ENCODE measurements at places on chromosomes 5 and 9. TPM values are rescaled to one million over a fixed set of nuclear protein-coding genes. Genes with fewer than 3 reads are reported as not detected.

DNA sequence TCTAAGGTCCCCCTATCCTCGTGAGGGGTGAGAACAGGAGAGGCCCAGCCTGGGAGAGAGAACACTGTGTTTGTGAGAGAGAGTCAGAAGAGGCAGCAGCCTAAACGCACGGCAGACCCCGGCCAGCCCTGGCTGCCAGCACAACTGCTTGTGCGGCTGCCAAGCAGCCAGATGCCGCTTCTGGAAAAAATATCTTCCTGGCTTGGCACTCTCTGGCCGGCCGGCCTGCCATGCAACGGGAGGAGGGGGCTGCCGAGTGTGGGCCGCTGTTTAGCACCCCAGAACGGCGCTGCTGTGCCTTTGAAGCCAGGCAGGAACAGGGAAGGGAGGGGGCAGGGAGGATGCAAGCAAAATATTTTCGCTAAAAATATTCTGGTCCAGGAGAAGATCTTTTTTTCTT lies 105.0 kb downstream of the FGF18 start:
- DNase-seq: no peak
- no peak overlapping the region for H3K4me3 ChIP-seq
- no peak overlapping the region for H3K27ac ChIP-seq

GRCh38 chr5:59193616-59194319 lies 610.9 kb downstream of the RAB3C start:
- H3K36me3 ChIP-seq: no peaks in the 10 kb centered on the region
- DNase-seq: no peak
- H3K27ac ChIP-seq: no peak overlapping the region
- peaks cover 9% of the 10 kb centered on the region for H3K27me3 ChIP-seq

- no peak overlapping the region for H3K4me3 ChIP-seq
- no peak overlapping the region for H3K27ac ChIP-seq
- no peaks in the 10 kb centered on the region for H3K27me3 ChIP-seq
- H3K36me3 ChIP-seq: no peaks in the 10 kb centered on the region
- no peaks in the 10 kb centered on the region for H3K4me1 ChIP-seq
Measured at GRCh38 chr5:91255396-91256141, 127.5 kb downstream of the ARRDC3 start.

The IL33 gene
- total RNA-seq: not detected

DNA sequence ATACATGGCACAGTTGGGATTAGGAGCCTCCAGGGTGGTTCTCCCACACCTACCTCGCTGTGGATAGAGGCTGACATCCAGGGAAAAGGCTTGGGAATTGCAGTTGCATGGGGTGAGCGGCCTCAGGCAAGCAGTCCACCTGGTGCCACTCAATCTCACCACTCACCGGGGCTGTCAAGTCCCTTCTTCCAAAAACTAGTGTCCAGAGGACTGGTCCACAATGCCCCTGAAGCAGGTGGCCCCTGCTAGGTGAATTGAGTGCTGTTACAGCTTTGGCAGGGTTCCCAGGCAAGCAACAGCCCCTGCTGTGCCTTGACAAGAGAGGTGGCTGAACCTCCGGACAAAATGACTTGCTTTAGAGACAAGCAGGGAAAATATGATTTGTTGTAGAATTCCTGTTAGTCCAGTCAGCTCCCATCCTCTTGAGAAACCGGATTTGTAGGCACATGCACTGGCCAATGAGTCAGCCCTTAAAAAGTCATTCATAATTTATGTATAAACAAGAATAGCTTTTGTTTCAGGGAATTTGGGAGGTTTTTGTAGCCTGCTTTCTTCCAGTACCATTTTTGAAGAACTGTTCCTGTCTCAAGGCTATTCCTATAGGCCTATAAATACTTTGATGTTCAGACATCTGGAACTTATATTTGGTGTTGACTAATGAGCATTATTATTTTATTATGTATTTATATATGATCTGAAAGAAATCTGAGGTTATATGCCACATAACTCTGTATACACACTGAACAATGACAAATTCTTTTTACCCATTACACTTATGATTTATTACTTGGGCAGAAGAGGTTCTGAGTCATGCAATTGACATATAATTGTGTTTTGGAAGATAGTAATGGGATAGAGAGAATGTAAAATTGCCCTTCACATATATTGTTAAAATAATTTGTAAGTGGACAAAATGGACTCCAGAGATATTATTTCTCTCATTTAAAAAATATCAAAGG lies 411.1 kb downstream of the ACTL7B start:
- no peak for DNase-seq
- H3K4me1 ChIP-seq: no peaks in the 10 kb centered on the region
- no peaks in the 10 kb centered on the region for H3K27me3 ChIP-seq
- H3K36me3 ChIP-seq: no peaks in the 10 kb centered on the region
- no peak overlapping the region for H3K27ac ChIP-seq

The CBY3 gene
- total RNA-seq: 0.67 TPM

DNA sequence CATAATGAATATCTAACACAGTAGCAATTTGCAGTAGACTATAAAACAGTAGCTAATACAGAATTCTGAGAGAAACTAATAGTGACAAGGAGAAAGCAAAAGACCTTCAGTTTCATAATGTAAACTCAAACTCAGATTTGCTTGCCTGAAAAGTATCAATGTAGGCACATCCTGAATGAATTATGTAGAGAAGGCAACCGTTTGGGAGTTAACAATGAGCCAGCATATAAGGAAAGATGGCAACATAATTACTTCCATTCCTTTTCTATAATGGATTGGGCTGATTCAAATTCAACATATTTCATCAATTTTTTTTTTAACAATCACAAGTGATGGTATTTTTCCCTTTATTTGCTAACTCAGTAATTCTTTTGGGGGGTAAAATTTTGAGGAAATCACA lies 261.6 kb downstream of the SEMA5A start:
- H3K27me3 ChIP-seq: no peaks in the 10 kb centered on the region
- DNase-seq: no peak
- no peaks in the 10 kb centered on the region for H3K4me1 ChIP-seq
- no peak overlapping the region for H3K27ac ChIP-seq
- no peaks in the 10 kb centered on the region for H3K36me3 ChIP-seq

The IFNA2 gene
- total RNA-seq: not detected

The ZFP2 gene
- total RNA-seq: 0.40 TPM

The PCDHGA11 gene
- total RNA-seq: not detected

DNA sequence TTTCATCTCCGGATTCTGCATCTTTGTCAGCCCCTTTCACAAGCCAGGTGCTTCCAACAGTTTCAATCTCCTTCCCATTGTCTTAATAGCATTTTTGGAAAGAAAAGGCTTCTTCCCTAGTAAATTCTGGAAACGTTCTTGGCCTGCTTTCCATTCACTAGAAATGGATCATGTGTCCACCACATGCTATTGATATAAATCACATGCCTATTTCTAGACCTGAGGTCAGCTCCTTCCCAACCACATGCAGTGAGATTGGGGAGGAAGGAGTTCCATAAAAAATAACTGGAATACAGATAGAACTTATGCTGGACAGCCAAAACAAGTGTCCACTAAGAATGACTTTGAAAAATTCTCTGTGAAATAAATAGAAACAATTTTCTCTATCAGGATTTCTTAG lies 181.6 kb upstream of the TMEM161B start:
- H3K4me1 ChIP-seq: no peaks in the 10 kb centered on the region
- H3K27ac ChIP-seq: no peak overlapping the region
- peaks cover 8% of the 10 kb centered on the region for H3K27me3 ChIP-seq
- DNase-seq: no peak
- H3K36me3 ChIP-seq: no peaks in the 10 kb centered on the region

The SLC6A18 gene
- total RNA-seq: not detected

The FBP2 gene
- total RNA-seq: not detected

- DNase-seq: no peak
- H3K27ac ChIP-seq: no peak overlapping the region
- H3K4me1 ChIP-seq: no peaks in the 10 kb centered on the region
Measured at GRCh38 chr5:159490507-159490906, 160.2 kb upstream of the IL12B start.

- H3K36me3 ChIP-seq: no peaks in the 10 kb centered on the region
- H3K4me1 ChIP-seq: no peaks in the 10 kb centered on the region
- peaks cover 2% of the 10 kb centered on the region for H3K27me3 ChIP-seq
Measured at GRCh38 chr9:4020038-4020754, 279.7 kb downstream of the GLIS3 start.

The NR5A1 gene
- total RNA-seq: not detected

- no peaks in the 10 kb centered on the region for H3K36me3 ChIP-seq
- DNase-seq: no peak
- no peaks in the 10 kb centered on the region for H3K27me3 ChIP-seq
- no peaks in the 10 kb centered on the region for H3K4me1 ChIP-seq
Measured at GRCh38 chr9:38048316-38048969, 20.6 kb downstream of the SHB start.

The ZNF483 gene
- total RNA-seq: 2.9 TPM

- no peaks in the 10 kb centered on the region for H3K27me3 ChIP-seq
- peaks cover 75% of the 10 kb centered on the region for H3K4me1 ChIP-seq
- H3K27ac ChIP-seq: no peak overlapping the region
Measured at GRCh38 chr5:50724262-50724661, 57.8 kb downstream of the PARP8 start.

The CWC27 gene
- 31.4 TPM for total RNA-seq

The PDE6A gene
- total RNA-seq: not detected

- no peak for DNase-seq
- H3K27me3 ChIP-seq: no peaks in the 10 kb centered on the region
- no peak overlapping the region for H3K27ac ChIP-seq
- H3K36me3 ChIP-seq: no peaks in the 10 kb centered on the region
- no peak overlapping the region for H3K4me3 ChIP-seq
Measured at GRCh38 chr9:110995420-110996340, 42.6 kb downstream of the LPAR1 start.

- no peaks in the 10 kb centered on the region for H3K36me3 ChIP-seq
- no peak for DNase-seq
- no peak overlapping the region for H3K4me3 ChIP-seq
- no peak overlapping the region for H3K27ac ChIP-seq
Measured at GRCh38 chr5:101431201-101431600, 528.1 kb upstream of the ST8SIA4 start.

The INSL6 gene
- not detected for total RNA-seq

- no peak overlapping the region for H3K27ac ChIP-seq
- H3K36me3 ChIP-seq: no peaks in the 10 kb centered on the region
- no peak for DNase-seq
- H3K4me1 ChIP-seq: no peaks in the 10 kb centered on the region
Measured at GRCh38 chr9:110769667-110770066, 101.1 kb downstream of the MUSK start.

DNA sequence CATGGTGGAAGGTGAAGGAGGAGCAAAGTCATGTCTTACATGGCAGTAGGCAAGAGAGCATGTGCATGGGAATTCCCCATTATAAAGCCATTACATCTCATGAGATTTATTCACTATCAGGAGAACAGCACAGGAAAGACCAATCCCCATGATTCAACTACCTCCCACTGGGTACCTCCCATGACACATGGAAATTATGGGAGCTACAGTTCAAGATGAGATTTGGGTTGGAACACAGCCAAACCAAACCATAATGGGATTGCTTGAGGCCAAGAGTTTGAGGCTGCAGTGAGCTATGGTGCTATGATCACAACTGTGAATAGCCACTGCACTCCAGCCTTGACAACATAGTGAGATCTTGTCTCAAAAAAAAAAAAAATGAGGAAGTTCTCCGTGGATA lies 581.8 kb downstream of the TAF11L14 start:
- DNase-seq: no peak
- no peaks in the 10 kb centered on the region for H3K4me1 ChIP-seq
- H3K36me3 ChIP-seq: no peaks in the 10 kb centered on the region
- H3K4me3 ChIP-seq: no peak overlapping the region
- H3K27ac ChIP-seq: no peak overlapping the region
